NCI-H146 (cell line): ENCODE measurements at places on chromosomes 11 and 22.

GRCh38 chr11:71120471-71120896 is 131.9 kb downstream of the SHANK2 start:
- DNase-seq = peak; percentile 10

GRCh38 chr11:35404388-35404775 is 15.0 kb downstream of the SLC1A2 start:
- peak; percentile 8 for DNase-seq

GRCh38 chr22:49756676-49757075 is 71.0 kb downstream of the BRD1 start:
- no peak for DNase-seq

DNA sequence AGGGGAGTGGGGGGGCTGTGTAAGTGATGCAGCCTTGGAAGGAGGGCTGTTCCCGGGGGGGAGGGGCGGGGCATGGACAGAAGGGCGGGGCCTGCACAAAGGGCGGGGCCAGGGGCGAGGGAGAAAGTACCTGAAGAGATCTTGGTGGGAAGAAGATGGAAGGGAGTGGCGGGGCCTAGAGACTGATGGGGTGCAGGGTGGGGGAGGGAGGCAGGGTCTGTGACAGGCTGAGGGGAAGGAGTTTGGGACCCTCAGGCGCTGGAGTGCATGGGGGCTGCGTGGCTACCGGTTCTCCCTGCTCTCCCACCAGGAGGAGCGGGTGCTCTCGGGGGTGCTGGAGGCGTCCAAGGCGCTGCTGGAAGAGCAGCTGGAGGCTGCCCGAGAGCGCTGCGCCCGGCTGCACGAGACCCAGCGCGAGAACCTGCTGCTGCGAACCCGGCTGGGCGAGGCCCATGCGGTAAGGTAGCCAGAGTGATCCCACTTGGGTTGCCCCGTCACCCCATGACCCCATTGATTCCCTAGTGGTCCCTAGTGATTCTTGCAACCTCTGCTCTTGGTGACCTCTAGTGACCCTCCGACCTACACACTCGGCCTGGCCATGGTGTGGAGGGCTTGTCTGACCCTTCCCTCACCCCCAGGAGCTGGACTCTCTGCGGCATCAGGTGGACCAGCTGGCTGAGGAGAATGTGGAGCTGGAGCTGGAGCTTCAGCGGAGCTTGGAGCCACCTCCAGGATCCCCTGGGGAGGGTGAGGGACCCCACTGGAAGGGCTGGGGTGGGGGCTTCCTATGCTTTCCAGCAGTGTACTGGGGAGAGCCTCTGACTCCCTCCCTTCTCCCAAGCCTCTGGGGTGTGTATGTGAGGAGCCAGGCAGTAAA is 3.1 kb downstream of the CCDC88B start:
- DNase-seq = no peak

GRCh38 chr22:33652615-33653014 is 267.7 kb downstream of the LARGE1 start:
- DNase-seq = no peak

GRCh38 chr11:117646411-117646810 is 150.6 kb downstream of the DSCAML1 start:
- no peak for DNase-seq

GRCh38 chr22:45426387-45426786 is 12.9 kb downstream of the RIBC2 start:
- no peak for DNase-seq

GRCh38 chr11:64038500-64038899 is 2.8 kb downstream of the FLRT1 start:
- DNase-seq = no peak

- peak; percentile 99 for DNase-seq
These were observed 131.7 kb downstream of the MICAL2 start for GRCh38 chr11:12241971-12242672.

DNA sequence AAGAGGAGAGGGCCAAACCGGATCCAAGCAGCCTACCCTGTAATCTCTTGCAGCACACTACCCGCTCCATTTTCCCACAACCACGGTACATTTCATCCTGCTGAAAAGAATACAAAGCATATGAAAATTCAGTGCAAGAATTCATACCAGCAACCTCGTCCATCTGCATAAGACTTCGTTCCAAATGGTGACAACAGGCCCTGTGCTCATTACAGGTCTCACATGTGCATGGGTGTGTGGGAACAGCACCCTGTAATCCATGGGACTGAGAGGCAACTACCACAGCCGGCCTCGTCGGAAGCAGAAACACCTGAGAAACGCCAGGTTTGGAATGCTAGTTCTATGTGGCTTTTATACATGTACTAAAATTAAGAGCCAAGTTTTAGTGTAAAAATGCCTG is 52.3 kb downstream of the LARGE1 start:
- no peak for DNase-seq

- DNase-seq = no peak
These were observed 30.4 kb upstream of the CD5 start for GRCh38 chr11:61071913-61072312.

- DNase-seq = peak; percentile 90
These were observed 7.5 kb downstream of the GP1BB start for GRCh38 chr22:19730655-19731360.

DNA sequence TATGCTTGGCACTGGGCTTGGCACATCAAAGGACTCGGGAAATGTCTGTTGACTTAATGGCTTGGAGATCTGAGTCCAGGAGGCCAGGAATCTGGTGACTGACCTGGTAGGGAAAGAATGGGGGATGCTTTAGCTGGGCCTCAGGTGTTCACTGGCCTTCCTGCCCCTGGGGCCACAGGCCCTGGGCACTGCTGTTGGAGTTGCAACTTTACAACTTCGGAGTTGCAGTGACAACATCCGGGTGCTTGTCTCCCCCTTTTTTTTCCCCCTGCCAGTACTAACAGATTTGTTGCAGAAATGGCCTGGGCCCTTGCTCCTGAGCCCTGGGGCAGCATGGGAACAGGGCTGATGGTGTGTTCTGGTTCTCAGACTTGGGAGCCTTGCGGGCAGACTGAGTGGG is 23.8 kb downstream of the OSBP2 start:
- no peak for DNase-seq

DNA sequence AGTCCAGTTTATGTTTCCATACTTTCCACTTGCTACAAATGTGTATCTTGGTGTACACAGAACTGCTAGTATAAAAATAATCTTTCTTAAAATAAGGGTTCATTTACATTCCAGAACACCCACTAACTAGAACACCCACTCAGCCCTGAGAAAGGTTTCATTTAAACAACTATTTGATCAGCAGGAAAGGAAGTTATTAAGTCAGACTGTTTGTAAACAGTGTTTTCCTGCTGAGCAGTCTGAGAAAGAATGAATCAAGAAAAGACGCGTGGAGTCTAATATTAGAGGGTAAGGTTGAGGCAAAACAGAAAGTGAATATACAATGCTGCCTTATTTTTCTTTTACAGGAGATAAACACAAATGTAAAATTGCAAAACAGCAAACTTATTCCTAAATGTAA is 32.7 kb downstream of the NARS2 start:
- DNase-seq = no peak

- no peak for DNase-seq
These were observed at the start of gene NAALAD2 for GRCh38 chr11:90134478-90135003. TSS of gene NAALAD2 (plus strand) at chr11:90134663. CDS start at chr11:90134759, 96 bp downstream.

GRCh38 chr11:103811870-103812455 is 224.5 kb upstream of the DDI1 start:
- no peak for DNase-seq

DNA sequence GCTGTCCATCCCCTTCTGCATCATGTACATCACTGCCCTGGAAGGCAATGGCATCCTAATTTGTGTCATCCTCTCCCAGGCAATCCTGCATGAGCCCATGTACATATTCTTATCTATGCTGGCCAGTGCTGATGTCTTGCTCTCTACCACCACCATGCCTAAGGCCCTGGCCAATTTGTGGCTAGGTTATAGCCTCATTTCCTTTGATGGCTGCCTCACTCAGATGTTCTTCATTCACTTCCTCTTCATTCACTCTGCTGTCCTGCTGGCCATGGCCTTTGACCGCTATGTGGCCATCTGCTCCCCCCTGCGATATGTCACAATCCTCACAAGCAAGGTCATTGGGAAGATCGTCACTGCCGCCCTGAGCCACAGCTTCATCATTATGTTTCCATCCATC is 337 bp downstream of the OR52B6 start:
- DNase-seq = no peak

- no peak for DNase-seq
These were observed 9.0 kb upstream of the AHNAK start for GRCh38 chr11:62555464-62556107.

DNA sequence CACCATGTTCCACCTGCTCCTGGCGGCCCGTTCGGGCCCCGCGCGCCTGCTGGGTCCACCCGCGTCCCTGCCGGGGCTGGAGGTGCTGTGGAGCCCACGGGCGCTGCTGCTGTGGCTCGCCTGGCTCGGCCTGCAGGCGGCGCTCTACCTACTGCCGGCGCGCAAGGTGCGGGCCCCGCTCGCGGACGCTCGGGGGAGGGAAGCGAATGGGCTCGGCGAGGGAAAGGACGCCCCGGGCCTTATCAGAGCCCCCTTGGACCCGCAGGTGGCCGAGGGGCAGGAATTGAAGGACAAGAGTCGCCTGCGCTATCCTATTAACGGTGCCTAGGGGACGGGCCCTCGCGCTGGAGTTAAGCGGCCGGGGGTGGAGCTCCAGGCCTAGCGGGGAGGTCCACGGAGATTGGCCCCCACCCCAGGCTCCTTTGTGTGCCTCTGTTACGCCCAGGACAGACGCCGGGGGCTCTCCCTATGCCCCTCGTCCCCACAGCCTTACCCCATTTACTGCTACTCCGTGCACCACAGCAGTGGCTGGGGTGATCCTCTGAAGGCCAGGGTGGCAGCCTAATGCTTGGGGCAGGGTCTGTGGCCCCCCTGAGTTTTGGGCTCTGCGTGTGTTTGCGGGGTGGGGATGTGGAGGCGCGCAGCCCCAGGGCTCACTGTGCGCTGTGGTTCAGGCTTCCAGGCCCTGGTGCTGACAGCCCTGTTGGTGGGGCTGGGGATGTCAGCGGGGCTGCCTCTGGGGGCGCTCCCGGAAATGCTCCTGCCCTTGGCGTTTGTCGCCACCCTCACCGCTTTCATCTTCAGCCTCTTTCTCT is 1.1 kb downstream of the TM7SF2 start:
- peak; percentile 81 for DNase-seq

DNA sequence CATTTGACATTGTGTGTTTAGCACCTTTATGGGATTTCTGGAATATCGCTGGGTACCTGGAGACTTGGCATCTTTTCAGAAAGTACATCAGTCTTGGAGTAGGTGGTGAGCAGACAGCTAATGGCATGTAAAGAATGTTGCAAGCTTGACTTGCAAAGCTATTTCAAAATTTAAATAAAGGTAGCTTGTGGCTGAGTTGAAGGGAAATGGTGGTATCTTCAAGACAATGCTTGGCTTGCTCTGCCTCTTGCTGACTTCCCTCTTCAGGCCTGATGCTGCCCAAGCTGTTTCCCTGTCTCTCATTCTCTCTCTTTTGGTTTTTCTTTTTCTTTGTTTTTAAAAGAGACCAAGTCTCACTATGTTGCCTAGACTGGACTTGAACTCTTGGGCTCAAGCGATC is 13.2 kb downstream of the ZNRF3 start:
- DNase-seq = no peak

DNA sequence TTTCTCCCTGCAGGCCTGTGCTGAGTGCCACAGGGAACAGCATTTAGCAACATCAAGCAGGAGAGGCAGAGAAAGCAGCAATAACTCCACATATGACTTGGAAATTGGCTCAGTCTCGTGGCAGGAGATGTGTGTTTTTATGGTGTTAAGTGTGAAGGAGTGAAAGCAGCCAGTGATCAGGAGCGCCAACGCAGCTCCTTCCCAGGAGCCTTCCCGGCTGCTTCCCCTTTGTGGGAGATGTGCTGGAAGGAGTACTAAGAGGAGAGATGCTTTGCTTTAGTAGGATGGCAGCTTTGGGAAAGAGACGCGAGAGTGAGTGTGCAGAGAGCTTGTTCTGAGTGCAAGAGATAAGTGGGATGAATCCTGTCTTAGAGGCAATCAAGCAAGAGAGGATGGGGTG is 54.7 kb upstream of the KIRREL3 start:
- DNase-seq = no peak

- no peak for DNase-seq
These were observed 38.6 kb upstream of the CARS1 start for GRCh38 chr11:3095712-3096361.

GRCh38 chr11:120564573-120565311 is 53.2 kb downstream of the GRIK4 start:
- peak; percentile 30 for DNase-seq

GRCh38 chr11:19735157-19735908 is 22.7 kb downstream of the NAV2 start:
- DNase-seq = no peak

DNA sequence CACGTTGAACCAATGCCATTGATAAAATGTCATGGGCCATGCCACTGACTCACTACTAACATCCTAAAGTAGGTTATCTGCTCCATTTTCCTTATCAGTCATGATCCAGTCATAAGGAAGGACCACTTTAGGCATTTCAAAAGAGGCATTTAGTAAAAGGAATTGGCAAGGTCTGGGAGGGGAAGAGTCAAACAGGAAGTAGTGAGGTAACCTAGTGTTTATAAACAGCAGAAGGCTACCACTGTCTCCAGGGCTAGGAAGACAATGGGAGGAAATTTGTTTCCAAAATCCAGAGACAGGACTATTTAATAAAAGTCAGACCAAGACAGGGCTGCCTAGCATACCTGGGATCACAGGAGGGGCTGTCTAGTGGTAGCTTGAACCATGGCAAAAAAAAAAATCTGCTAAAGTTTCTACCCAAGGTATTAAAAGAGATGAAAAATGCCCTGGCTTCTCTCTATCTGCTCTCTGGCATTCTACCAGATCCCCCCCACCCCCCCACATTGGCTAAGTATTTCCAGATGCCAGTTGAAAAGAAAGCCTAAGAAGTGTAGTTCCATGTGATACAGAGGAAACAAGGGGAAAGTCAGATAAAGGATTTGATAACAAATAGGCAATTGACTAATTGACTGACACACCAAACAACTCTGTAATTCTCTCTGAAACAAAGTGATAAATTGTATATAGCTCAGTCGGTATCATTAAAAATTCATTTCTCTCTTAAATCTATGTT is 50.4 kb upstream of the C11orf87 start:
- DNase-seq = no peak

DNA sequence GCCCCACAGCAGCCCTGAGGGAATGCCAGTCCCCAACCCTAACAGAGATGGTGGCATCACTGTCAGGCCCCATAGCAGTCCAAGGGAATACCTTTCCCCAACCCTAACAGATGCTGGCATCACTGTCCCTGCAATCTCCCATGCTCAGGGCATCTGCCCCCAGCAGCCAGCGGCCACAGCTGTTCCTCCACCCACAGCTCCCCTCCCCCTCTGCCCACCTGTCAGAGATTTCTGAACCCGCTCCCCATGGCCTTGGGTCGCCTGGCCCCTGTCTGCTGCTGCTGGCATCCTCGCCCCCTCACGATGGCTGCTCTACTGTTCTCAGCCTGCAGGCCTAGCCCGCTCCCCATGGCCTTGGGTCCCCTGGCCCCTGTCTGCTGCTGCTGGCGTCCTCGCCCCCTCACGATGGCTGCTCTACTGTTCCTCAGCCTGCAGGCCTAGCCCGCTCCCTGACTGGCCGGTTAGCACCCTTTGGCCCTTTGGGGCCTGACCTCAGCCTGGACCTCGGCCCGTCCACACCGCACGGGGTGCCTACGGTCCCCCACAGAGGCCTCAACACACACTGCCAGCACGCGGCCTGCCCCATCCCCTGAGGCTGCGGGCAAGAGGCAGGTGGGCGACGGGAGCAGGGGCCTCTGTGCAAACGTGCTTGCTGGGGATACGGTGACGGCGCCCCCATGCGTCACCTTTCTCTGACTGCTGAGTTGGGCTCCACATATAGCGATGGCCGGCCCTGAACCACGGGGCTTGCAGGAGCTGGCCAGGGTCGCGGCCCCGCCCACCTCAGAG is 20.7 kb downstream of the CHID1 start:
- no peak for DNase-seq

GRCh38 chr11:101444164-101444563 is 139.6 kb downstream of the TRPC6 start:
- no peak for DNase-seq
